ENCODE measurements at places on chromosomes 12 and 14.

DNA sequence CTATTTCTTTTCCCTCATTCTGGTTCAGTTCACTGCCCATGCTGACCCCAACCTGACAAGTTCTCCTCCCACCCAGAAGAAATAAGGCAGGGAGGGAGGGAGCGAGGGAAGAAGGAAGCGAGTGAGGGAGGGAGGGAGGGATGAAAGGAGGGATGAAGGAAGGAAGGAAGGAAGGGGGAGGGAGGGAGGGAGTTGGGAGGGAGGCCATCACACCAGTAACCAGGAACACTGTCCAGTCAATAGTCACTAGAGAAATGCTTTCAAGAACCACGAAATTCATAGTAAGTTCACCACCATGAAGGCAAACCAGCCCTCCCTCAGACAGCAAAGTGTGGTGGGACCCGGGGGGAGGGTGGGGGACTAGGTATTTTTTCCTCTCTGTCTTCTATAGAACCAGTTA, 142.4 kb downstream of the ESRRB start:
- no peak for DNase-seq

DNA sequence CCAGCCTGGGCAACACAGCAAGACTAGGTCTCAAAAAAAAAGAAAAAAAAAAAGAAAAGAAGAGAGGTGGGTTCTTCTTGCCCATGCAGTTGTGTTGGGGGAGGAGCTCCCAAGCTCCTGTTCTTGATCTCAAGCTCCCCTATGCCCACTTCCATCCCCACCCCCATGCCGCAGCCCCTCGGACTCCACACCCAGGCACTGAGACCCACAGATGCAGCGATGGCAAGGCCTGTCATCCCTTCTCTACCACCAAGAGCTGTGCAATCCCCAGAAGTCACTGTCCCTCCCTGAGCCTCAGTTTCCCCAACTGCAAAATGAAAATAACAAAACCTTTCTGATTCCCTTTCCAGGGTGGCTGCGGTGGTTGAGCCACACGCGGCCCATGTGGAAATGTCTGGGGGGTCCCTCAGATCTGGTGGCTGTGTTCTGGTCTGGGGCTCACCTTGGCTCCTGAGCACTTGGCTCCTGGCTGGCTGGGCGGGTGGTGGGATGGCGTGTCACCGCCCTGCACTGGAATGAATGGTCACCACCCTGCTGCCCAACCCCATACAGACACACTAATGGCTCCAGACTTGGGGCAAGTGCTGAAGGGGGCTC, 22.6 kb upstream of the KIF26A start:
- DNase-seq = no peak

DNA sequence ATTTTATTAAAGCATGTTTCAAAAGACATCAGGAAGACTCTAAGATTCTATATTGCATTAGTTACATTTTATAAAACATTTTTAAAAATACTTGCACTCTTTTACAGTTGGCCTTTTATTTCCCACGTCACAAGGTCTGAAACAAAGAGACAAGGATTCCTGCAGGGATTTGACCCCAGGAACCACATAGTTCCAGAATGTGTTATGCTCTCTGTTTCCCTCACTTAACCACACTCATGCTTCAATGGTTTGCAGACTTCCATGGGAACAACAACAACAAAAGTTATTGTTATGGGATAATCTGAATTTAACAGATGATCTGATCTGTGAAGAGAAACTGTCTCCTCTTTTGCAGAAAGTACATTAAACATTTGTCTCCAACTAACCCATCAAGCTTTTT, 104.3 kb upstream of the PPFIA2 start:
- DNase-seq = no peak

GRCh38 chr12:127690161-127690560, 576.8 kb upstream of the TMEM132C start:
- no peak for DNase-seq

DNA sequence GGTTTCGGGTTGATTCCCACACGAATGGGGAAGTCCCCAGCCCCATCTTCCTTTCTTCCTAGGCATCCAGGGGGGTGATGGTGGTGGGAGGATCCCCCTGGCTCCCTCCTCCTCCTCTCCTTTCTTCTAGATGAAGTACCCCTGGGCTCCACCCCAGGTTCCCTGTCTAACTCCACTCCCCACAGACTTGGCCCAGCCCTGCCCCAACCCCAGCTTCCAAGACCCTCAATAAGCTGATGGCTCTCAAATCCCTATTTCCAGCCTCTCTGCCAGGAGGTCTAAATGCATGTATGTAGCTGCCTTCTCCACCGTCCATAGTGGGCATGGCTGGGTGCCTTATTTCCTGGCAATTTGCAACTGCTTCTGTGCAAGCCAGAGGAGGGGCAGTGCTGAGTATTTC, 383.7 kb downstream of the BCL11B start:
- no peak for DNase-seq

DNA sequence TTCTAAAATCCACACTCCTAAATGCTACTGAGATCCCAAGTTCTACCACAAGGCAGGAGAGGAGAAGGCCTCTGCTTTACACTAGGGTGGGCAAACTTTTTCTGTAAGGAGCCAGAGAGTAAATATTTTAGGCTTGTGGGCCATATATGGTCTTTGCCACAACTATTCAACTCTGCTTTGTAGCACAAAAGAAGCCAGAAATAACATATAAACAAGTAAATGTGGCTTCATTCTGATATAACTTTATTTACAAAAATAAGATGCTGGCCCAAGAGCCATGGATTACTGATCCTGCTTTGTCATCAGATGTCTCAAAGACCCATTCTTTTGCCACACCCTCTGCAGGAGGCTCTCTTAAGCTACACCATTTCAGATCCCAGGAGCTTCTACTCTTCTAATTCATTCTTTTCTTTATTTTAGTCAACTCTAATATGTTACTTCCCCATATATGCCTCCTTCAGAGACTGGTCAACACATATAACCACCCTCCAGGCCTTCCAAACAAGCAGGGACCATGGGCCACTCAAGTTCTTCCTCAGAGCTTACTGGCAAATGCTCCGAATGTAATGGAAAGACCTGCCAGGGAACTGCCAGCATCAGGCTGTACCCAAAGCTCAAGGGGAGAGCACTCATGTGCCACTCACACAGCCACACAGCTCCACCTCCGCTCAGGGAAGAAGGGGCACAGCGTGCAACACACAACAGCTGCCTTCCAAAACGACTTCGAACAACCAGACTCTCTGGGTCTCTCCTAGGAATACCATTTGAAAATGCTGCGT, 15.6 kb downstream of the APPL2 start:
- no peak for DNase-seq

GRCh38 chr12:46803517-46803916, 22.3 kb downstream of the SLC38A4 start:
- DNase-seq = no peak

DNA sequence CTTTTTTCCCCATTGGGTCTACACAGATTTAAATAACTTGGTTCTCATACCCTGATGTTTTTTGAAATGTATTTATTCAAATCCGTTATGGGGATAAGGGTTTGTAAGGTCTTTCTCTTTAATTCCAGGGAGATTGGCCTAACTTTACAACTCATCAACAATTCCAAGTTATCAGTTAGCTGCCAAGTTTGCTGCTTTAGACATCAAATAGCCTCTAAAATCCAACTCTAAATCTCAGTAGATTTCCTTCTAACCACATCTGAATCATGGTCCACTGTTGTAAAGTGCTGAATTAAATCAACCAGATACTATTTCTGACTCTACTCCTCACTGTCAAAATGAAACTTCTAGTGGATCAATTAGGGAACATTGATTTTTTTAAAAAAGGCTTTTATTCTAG, 364.1 kb upstream of the E2F7 start:
- DNase-seq = no peak

GRCh38 chr14:96284430-96284829, 28.4 kb downstream of the BDKRB1 start:
- DNase-seq = no peak

DNA sequence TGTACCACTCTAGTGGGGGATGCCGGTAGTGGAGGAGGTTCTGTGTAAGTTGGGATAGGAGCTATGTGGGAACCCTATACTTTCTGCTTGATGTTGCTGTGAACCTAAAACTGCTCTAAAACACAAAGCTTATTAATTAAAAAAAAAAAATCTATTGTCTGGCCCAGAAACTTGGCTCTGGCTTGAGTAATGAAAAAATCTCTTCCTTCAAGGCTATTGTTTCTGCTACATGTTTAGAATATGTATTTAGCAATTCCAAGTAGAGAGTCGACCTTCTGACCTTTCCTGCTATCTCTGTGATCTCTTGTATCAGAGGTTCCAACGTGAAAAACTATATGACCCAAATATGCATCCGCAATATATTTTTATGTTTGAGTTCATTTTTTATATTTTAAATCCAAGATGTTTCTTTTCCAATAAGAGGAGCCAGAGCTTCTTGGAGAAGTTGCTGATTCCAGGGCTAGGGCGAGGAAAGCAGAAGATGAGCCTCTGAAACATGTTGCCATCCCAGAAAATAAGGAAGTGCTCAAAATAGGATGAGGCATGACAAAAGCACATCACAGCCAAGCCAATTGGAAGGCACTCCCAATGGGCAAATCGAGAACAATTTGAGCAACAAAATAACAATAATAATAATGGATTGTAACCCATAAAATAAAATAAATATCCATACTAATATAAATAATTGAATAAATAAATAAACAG, 184.6 kb upstream of the TMEM260 start:
- no peak for DNase-seq

- DNase-seq = no peak
Observed at GRCh38 chr12:82593143-82593542, 93.6 kb upstream of the TMTC2 start.

DNA sequence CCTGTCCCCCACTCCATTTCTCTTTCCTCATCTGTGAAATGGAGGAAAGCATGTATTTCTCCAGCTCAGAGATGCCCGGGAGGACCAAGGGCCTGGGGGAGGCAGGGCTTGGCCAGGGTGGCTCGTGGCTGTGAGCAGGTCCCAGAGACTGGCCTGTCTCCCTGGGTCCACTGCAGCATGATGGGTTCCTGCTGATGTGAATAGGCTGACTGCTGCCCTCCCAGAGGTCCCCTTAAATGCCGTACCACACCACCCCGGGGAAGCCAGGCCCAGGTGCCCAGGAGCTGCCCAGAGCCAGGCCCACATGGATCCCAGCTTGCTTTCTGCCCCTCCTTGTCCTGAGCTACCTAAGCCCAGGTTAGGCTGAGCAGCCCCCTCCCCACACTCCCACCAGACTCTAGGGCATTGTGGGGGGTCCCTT, 158.2 kb upstream of the C14orf180 start:
- DNase-seq = no peak

DNA sequence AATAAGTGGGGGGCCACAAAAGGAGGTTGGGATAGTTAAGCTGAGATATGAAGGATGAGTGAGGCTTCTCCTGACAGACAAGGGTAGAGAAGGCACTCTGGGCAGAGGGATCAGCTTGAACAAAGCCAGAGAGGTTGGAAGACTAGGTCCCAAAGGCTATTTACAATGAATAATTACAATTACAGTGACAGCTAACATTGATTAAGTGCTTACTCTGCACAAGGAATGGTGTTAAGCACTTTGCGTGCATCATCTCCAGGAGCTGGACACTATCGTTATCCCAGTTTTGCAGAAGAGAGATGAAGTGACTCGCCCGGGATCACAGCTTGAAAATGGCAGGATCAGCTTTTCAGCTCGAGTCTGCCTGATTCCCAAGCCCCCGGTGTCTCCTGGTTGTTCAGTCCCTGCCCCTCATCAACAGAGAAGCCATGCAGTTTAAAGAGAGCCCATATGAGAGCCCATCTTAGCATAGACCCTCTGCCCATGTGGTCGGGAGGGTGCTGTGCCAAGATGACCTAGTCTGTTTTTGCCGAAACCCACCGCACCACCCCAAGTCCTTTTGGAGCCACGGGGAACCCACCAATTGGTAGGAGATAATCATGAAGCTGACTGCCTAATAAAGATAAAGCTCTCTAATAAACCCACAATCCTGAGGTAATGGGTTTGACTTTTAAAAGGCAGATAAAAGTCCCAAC, 89.9 kb upstream of the HSPB8 start:
- DNase-seq = no peak

GRCh38 chr14:60067882-60068281, 23.8 kb upstream of the PCNX4 start:
- no peak for DNase-seq

- no peak for DNase-seq
Observed at GRCh38 chr12:127885954-127886750, 380.8 kb upstream of the TMEM132C start.

DNA sequence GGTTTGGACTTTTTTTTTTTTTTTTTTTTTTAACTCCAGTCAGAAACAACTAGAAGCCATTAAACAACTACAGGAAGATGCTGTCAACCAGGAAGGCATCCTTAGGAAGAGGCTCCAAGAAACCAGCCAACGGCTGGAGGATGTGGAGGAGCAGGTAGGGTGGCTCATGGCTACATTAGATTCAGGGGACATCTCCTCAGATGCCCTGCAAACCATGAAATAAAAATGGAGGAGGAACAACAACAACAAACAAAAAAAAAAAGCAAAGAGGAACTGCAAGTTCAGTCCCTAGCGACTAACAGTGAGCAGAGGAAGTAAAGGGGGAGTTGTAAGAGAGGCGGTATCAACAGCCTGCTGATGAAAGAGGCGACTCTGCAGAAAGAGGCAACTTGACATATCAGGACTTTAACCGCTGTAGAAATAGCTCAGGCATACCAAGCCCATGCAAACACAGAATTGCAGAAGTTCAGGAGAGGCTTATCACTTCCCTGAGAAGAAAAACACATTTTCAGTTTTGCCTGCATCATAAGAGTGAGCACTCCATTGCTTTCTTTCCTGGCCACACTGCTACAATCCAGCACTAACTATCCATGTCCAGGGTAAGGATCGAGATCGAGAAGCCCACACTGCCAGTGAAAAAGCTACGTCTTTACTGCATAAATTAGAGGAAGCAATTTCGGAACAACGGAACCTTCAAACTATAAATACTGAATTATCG, 103.5 kb upstream of the BCAT1 start:
- DNase-seq = peak; percentile 31

DNA sequence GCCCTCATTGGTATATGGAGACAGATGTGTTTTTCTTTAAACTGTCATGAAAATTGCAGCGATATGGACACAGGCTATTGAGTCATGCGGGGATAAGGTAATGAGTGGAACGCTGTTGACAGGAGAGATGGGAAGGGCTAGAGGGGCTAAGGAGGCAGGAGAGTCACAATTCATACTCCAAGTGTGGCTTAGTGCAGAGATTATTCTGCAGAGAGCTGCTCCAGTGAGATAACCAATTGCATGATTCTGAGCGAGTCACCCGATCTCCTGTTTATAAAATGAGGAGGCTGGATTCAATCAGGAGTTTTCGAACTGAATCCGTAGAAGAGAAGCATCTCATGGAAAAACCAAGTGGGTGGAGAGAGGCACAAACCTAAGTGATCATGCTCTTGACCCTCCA, 106.4 kb upstream of the PLEKHG7 start:
- no peak for DNase-seq

DNA sequence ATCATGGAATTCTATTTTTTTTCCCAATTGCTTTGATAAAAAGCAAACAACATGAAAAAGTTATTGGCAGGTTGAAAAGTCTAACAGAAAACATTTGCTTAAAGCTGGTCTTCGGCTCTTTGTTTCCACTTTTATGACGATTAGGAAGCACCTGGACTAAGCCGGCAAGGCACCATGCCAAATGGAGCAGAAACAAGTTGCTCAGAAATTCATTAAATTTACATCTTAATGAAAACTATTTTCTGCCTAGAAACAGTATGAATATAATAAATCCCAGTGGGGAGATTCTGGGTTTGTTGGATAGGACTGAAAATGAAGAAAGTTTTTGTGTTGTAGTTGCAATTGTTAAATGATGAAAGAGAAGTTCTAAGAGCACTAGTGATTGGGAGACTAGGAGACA, 51.4 kb upstream of the OR9K2 start:
- DNase-seq = no peak

GRCh38 chr12:112025808-112026375, 12.7 kb downstream of the ERP29 start:
- DNase-seq = no peak
